Fibroblast of the aortic adventitia (primary cell): ENCODE measurements at places on chromosomes 1 and 21. TPM values are rescaled to one million over a fixed set of nuclear protein-coding genes. Genes with fewer than 3 reads are reported as not detected.
A peak's percentile ranks its signal among the peaks of the same experiment; 100 is the strongest.

DNA sequence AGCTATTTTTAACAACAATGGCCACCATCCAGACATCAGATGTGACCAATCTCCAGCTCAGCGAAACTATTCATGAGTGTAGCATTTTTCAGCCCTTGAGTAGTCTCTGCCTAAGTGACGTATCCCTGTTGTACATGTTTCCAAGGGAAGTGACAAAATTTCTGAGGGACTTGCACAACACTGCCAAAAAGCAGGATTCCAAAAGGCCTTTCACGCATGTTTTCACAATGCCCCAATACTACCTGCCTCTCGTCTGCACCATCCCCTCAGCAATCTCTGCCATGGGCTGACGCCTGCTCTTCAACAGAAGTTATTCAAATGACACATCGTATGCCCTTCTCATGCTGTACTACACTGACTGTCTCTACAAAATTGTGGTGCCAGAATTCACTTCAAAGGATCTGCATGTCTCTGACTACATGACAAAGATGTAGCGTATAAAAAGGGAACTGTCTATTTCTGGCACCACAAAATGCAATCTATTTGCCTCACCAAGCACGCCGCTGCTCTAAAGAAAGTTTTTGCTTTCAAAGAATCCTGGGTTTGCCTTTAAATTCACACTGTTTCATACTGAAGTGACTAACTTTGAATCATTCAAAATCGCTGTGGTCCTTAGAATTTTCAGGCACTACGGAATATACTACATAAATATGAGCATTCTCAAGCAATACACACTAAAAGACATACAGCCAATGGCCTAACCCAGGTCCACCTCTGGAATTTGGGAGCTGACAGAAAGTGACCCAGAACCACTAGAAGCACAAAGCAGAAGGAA, 32.9 kb downstream of the JAK1 start:
- peak; percentile 97 for DNase-seq

GRCh38 chr1:28249866-28250295, 9.4 kb upstream of the SESN2 start:
- no peak for DNase-seq

DNA sequence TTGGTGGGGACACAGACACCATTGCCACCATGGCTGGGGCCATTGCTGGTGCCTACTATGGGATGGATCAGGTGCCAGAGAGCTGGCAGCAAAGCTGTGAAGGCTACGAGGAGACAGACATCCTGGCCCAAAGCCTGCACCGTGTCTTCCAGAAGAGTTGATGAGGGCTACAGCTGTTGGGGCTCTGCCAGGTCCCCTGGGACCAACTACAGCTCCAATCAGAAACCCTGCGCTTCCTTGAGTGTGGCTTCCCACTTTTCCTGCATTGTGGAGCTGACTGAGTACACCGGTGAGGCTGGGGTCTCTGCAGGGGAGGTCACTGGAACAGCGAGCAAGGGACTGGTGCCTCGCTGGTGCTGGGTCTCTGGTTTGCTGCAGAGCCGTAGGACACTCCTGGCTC, 4.5 kb downstream of the ADPRS start:
- no peak for DNase-seq

GRCh38 chr21:42393443-42393950, 2.4 kb downstream of the TMPRSS3 start:
- DNase-seq: no peak

- no peak for DNase-seq
Measured at GRCh38 chr1:106944721-106945120, 111.8 kb upstream of the PRMT6 start.

XPR1 gene
- total RNA-seq: 11.9 and 31.8 TPM in 2 replicates

POFUT2 gene
- total RNA-seq: 23.8 and 48.6 TPM in 2 replicates

GRCh38 chr1:85158910-85159309, 41.9 kb downstream of the SYDE2 start:
- DNase-seq: no peak

NTRK1 gene
- 0.09 TPM in 1 of 2 replicates, not detected in the other for total RNA-seq
